ENCODE measurements at places on chromosomes 12 and 14.

DNA sequence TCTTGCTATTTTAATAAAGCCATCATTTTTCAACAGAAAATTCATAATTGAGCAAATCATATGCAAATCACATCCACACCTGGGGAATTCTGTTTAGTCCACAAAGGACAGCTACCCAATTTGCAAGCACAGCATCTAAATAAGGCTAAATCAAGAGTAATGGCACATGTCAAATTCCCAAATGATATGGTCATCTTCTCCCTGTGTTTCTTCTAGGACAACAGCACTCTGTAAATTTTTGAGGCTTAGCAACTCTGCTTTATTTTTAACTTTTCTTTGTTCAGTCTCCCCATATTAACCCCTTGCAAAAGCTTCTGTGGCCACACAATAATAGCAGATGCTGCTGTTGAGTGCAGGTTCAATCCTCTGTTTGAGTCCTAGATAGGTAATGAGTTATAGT lies 155.6 kb upstream of the DAAM1 start:
- no peak for DNase-seq

GRCh38 chr14:63438065-63438757 lies 105.0 kb downstream of the PPP2R5E start:
- no peak for DNase-seq

GRCh38 chr14:35388656-35389314 lies 15.8 kb downstream of the NFKBIA start:
- no peak for DNase-seq

DNA sequence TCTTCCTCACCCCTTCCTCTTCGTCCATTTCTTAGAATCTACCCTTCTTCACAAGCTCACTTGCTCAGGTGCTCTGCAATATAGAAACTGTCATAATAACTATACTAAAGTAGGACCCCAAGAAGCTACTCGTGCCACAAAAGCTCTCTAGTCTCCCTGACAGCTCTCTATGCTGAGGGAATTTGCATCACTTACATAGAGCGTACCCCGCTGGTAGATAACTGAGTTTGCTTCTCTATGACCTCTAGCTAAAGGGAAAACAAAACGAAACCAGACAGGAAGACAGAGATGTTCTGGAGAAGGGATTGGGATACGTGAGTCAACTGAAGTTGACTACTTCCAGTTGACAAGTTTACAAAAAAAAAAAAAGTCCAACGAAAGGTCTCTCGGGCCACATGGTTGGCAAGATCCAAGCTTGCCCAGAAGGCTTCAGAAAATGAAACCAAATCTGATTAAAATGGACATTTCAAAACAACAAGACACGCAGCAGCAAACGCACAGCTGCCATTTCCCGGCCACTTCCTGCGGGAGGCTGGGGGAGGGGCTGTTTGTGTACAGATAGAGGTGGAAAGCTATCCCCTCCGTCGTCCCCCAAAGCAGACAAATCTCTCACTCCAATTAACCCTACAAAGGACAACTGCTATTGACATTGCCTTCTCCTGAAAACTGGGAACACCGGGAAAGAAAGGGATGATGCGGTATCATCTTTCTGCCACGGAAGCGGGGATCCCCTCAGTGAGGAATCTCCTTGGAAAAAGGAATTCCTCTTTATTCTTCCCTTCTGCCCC lies 1.3 kb downstream of the BAZ2A start:
- peak; percentile 61 for DNase-seq

- no peak for DNase-seq
Observed at GRCh38 chr14:72824051-72824450, 69.8 kb downstream of the DPF3 start.

- DNase-seq, result peak; percentile 49
Observed at GRCh38 chr12:106919910-106920544, 35.7 kb upstream of the TMEM263 start.

GRCh38 chr14:104271391-104271790 lies 133.0 kb downstream of the KIF26A start:
- DNase-seq, result no peak
